A172 (cell line): ENCODE measurements at places on chromosomes 13 and 19.

DNA sequence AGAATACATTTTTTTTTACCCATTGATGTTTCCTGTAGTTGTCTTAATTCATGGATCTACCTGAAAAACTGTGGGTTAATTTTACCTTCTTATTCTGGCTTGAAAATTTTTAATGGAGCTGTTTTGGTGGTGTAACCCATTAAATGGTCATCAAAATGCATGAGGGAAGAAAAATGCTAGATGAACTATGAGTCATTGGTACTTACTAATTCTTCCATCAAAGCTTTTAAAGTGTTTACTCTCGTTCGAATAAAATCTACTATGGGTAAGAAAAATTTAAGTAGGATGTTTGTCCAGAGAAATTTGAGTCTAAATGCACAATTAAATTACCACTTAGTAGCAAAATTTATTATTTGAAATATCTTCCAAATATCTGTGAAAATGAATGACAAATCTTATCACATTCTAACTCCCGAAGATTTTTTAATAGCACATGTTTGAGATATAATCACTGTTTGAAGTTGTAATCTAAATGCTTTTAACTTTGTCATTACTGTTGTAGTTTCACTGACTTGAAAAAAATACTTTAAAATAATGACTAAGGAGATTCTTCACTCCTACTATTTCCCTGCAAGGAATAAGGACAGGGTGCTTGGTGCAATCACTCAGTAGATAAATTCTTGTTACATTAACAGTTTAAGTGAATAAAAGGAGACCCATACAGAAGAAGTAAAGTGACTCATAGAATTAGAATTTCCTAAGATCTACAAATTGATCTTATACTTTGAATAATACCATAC, 437.7 kb downstream of the IRS2 start:
- DNase-seq: peak; percentile 54

GRCh38 chr13:20288561-20288960, 56.4 kb upstream of the GJB6 start:
- DNase-seq: no peak

GRCh38 chr19:44661904-44662303, 9.4 kb upstream of the CEACAM19 start:
- DNase-seq: no peak

- DNase-seq: peak; percentile 53
Measured at GRCh38 chr19:34364830-34365462, at the start of gene GPI. Gene GPI (plus strand): TSS chr19:34365196. CDS start chr19:34365267, 71 bp downstream.

DNA sequence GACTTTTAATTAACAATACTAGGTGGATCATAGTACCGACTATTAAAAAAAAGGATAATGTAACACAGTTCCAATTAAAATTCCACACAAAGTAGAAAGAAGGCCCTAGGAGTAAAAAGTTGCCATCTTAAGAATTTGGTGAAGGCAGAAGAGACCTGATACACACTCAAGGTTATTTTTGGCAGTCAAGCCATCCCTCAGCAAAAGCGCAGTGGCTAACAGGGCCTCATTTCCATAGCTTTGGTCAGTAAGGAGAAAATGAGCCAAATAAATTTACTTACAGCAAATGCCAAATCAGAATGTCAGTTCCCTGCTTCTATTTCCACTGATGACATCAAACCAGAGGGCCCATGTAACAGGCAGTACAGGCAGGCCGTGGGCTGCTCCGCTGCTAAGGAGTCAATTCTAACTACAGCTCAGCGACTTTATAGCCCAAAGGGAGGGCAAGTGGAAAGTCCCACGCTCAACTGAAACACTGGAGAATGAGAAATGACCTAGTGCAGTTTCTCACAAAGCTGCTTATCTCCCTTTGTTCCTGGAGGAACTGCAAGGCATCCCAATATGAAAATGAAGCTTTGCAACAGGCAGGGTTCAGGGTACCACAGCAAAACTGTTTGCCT, 6.3 kb downstream of the ARGLU1 start:
- DNase-seq: no peak

- DNase-seq: peak; percentile 51
Measured at GRCh38 chr13:35630551-35631275, 154.2 kb upstream of the MAB21L1 start.

- no peak for DNase-seq
Measured at GRCh38 chr13:109687559-109688448, 98.6 kb downstream of the IRS2 start.

GRCh38 chr19:5179256-5179655, 161.4 kb downstream of the PTPRS start:
- DNase-seq: no peak

GRCh38 chr19:54653181-54653809, 9.5 kb upstream of the LILRB4 start:
- DNase-seq: peak; percentile 45

GRCh38 chr19:19459707-19460251, 54.3 kb downstream of the GATAD2A start:
- peak; percentile 83 for DNase-seq

DNA sequence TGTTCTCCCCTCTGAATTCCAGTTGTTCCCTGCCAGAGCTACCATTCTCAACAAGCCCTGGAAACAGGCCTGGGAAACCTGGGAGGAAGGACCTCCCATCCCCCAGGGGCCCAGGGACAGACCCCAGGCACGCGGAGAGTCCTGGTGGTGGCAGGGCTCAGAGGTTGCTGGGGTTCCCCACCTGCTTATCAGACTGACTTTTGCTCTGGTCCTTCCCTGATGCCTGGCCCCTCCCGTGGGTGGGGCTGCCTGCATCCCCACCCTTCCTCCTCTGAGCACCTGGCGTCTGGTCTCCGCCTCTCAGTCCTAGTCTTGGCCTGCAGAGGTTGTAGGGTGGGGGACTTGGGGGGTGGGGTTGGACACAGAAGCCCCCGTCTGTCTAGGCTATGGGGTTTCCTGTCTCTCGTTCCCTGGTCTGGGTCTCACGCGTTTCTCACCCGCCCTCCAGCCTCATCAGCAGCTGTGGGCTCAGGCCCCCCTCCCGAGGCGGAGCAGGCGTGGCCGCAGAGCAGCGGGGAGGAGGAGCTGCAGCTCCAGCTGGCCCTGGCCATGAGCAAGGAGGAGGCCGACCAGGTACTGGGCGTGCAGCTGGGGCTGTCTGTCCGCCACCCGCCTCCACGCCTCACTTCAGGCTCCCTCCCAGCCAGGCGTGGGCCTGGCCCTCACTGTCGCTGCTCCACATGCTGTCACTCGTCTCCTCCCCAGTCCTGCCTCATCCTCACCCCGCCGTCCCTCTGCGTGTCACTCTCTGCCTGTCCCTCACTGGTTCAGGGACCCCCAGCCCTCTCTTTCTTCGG, 13.6 kb downstream of the EPN1 start:
- no peak for DNase-seq

GRCh38 chr19:18452386-18452785, 14.5 kb upstream of the ISYNA1 start:
- DNase-seq: no peak

DNA sequence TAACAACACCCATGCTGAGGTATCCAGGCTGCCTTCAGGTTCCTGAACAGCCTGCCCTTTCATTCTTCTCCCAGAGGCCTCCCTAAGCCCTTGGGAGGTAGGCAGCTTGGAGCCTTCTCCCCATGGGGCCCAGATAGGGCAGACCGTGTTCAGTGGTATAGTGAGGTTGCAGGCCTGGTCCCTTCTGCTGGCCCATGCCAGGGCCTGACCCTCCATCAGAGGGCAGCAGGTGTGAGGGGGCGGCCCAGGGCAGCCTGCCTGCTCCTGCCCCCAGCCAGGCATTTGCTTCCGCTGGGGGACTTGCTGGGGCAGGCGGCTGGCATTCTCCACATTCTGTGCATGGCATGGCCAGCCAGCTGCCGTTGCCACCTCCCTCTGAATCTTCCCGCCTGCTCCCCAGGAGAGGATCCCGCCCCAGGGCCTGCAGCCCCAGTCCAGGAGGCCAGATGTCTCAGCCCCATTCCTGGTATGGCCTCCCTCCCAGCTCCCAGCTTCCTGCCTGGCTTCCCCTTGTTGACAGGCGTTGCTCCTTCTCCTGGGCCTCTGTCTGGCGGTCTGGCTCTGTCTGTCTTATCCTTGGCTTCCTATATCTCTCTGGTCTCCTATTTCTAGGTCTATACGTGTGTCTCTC, 8.9 kb downstream of the CIC start:
- peak; percentile 78 for DNase-seq

DNA sequence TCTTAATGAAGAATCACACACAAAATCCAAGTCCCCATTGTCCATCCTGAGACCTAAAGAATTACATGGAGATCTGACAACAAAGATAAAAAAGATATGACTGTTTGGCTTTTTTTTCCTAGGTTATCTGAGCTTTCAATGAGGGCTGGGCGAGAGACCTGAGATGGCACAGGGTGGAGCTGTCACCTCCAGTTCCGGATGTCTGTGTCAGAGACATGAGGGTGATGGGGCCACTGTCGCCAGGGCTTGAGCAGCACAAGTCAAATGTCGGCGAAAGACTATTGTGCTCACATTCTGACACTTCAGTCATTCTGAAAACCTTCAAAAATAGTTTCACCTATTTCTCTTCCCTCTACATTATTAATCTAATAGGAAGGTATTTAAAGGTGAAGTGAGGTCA, 65.7 kb downstream of the SLC7A1 start:
- no peak for DNase-seq

GRCh38 chr13:50915565-50915964, 6.0 kb downstream of the RNASEH2B start:
- DNase-seq: no peak

DNA sequence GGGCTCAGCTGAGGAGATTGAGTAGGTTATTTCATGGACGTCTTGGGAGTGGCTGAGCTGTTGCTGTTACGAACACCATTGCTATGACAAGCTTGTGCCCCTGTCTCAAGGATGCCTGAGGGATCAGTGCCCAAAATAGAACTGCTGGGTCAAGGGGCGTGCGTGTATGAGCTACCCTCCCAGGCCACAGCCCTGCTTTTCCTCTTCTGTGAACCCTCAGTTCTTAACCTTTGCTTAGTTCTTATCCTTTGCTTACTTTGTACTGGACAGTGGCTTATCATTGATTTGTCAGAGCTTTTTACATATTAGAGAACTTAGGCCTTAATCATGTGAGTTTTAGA, 9.0 kb downstream of the ARHGAP45 start:
- DNase-seq: no peak

GRCh38 chr13:43564952-43565351, 221.8 kb downstream of the ENOX1 start:
- no peak for DNase-seq

GRCh38 chr19:13093407-13094105, 9.1 kb downstream of the LYL1 start:
- peak; percentile 91 for DNase-seq
